ENCODE measurements at places on chromosomes 16 and 17.

GRCh38 chr16:17396762-17397498 lies 73.8 kb downstream of the XYLT1 start:
- no peak for DNase-seq

DNA sequence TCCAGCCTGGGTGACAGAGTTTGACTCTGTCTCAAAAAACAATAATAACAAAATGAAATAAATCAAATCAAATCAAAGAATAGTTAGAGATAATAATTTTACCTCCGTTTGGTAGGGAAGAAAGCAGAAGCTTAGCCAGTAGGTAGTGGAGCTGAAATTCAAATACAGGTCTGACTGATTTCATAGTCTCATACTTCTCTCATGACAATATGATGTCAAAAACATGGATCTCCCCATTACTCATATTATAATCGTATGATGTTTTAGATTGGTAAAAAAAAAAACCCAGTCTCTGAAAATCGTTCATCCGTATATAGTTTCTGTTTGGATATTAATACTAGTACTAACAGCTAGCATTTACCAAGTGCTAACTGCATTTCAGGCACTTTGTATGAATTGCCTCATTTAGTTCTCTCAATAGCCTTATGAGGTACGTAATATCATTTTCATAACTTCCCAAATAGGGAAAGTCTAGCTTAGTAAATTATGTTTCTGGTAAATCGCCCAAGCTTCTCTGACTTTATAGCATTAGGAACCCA lies 48.7 kb downstream of the CDH8 start:
- no peak for DNase-seq

DNA sequence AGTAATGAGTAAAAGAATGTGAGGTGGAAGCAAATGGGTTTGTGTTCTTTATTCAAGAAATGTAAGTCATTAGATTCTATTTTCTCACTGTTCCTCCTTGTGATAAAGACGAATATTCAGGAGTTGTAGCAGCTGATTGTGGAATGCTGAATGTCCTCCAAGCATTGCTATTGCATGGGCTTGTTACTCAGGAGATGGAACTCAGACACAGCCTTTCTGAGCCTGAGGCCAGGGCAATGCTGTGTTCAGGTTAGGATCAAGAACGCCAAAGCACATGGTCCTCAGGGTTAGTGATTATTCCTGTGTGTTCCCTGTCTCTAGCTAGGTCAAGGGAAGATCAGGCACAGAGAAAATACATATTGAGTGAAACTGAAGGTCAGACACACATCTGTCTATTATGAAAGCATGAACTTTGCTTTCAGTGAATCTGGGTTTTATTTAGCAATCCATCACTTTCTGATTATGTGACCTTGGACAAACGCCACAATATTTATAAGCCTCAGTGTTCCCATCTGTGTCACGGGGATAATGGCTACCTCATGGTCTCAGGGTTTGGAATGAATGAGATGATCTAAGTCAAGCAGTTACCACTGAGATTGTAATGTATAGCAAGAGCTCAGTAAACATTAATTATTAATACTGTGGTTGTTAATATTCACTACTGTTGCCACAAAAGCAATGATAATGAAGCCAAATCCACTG lies 426.8 kb upstream of the DYNLRB2 start:
- no peak for DNase-seq

- no peak for DNase-seq
Measured at GRCh38 chr17:38428112-38428642, at the start of gene ARHGAP23. Gene ARHGAP23, plus strand, starts transcription at chr17:38428464. Its CDS starts 22 bp downstream, at chr17:38428486.

DNA sequence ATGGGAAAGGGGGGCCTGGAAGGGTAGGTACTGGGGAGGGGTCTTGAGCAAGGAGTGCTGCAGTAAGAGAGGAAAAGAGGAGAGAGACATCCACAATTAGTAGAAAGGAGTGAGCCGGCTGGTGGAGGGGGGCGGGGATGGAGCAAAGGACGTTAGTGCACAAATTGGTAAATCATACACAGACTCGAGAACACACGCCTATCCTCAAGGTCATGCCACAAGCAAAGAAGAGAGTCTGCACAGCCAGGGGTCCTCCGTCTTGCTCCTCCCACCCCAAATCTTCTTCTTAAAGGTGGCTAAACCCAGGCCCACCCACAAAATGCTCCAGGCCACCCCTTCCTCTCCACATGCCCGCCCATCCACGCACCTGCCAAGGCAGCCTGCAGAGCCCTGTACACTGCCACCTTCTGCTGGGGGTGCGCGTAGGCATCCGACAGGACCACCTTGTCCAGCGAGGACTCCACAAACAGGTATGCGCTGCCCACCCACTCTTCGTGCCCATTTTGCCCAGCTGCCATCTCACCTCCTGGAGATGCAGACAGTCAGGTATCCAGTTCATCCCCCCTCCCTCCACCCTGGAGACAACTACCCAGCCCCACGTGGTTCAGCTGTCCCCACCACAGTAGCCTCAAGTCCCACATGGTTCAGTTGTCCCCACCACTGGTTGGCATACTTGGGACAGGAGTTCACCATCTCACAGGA lies 3.4 kb downstream of the TRADD start:
- DNase-seq, result no peak

- no peak for DNase-seq
Measured at GRCh38 chr16:80058214-80058613, 457.7 kb upstream of the MAF start.

DNA sequence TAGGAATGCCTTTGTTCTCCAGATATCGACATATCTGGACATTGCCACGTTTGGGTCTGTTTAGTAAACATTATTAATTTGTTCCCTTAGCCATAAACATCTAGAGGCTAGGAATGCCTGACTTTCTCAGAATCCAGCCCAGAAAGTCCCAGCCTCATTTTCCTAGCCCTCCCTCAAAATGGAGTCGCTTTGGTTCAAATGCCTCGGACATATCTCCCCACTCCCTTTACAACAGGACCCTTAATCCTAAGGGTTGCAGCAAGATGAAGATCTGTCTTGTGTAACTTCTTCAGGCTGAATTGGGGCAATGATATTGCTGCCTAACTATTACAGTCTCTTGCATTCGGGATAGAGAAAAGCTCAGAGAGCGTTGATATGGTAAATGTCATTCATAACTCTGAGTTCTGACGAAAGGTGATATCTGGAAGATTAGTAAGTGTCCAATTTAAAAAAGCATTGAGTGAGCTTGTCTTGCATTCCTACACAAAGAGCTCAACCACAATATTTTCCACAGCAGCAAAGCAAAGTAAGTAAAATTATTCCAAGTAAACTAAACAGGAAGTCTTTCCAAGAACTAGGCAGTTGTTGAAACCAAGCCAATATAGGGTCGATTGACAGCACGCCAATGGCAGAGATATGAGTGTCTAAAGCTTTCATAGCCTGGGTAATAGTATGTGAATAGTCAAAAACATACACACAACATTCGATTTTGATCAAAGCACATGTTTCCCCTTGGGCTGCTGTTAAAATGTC lies 46.0 kb upstream of the ARL4D start:
- no peak for DNase-seq

GRCh38 chr17:71176331-71176730 lies 944.5 kb upstream of the SOX9 start:
- DNase-seq, result no peak

GRCh38 chr16:893360-893759 lies 77.4 kb downstream of the LMF1 start:
- DNase-seq, result no peak

DNA sequence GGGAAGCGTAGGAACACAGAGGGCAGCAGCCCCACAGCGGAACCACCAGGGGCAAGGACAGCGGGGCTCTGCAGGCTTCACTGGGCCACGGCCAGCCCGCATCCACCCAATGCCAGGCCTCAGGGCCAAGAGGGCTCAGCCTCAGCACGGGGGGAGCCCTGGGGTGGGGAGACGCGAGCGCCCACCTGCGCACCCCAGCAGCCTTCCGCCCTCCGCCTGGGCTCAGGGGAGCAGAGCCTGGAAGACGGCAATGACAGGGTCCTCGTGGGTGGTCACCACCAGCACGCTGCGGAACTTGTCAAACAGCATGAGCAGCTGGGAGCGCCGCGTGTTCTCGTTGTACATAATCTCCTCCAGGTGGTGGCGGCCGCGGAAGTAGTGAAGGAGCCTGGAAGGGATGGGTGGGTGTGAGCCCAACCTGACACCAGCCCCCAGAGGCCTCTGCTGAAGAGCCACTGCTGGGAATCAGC lies 8.5 kb downstream of the MPG start:
- DNase-seq, result no peak
